Mesenteric fat pad (tissue), 1 donor: ENCODE measurements at places on chromosomes 6 and 20.

GRCh38 chr20:47736570-47737152 is 48.6 kb downstream of the SULF2 start:
- no peak for DNase-seq

DNA sequence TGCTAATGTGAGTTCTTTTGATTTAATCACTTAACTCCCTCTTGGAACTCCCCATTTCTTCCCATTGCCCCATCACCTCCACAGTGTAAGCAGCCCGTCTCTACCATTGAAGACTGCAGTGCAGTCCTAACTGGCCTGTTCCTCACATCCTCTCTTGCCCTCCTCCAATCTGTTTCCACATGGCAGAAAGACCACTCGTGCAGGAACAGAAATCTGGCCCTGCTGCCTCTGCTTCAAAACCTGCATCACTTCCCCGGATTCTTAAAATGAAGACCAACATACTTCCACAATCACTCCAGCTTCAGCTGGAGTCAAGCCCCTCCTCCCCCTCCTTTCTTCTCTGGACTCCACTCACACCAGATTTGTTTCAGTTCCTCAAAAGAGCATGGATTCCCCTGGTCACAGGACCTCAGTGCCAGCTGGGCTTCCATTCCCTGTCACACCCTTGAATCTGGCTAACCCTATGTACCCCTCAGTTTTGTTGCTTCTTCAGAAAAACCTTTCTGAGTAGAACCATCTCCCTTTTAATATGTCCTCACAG is 802.3 kb downstream of the MAFB start:
- no peak for DNase-seq

- DNase-seq, result peak; percentile 82
These were observed 106.1 kb downstream of the PSMB1 start for GRCh38 chr6:170446841-170447560.

GRCh38 chr6:34788111-34788510 is 3.8 kb upstream of the BLTP3A start:
- DNase-seq, result no peak

DNA sequence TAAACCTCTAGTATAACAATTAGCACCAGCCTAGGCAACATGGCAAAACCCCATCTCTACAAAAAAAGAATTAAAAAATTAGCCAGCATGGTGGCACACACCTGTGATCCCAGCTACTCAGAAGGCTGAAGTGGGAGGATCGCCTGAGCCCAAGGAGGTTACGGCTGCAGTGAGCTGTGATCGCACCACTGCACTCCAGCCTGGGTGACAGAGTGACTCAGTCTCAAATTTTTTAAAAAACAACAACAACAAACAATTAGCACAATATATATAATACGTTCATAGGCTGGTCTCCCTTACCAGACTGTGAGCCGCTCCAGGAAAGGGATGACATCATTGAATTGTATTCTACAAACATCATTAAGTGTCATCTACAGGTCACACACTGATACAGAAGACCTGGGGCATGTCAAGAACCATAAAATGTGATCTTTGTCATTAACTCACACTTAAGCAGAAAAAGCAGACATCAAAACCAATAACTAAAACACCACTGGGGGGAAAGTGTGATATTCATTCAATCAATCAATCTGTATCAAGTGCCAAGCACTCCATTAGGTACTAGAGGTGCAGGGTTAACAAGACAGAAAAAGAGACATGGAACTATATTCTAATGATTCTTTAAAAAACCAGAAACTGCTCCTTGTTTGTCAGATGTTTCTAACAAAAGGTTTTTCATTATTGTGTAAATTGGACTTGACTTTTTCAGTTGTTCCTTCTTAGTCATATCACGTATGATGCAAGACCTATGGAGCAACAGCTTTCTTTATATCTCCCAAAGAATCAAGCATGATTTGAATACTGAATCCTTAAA is 17.8 kb downstream of the MAP3K5 start:
- no peak for DNase-seq

- DNase-seq, result no peak
These were observed 79.5 kb downstream of the CDH4 start for GRCh38 chr20:61331543-61331942.

GRCh38 chr6:48611332-48611731 is 500.3 kb upstream of the PTCHD4 start:
- DNase-seq, result no peak

DNA sequence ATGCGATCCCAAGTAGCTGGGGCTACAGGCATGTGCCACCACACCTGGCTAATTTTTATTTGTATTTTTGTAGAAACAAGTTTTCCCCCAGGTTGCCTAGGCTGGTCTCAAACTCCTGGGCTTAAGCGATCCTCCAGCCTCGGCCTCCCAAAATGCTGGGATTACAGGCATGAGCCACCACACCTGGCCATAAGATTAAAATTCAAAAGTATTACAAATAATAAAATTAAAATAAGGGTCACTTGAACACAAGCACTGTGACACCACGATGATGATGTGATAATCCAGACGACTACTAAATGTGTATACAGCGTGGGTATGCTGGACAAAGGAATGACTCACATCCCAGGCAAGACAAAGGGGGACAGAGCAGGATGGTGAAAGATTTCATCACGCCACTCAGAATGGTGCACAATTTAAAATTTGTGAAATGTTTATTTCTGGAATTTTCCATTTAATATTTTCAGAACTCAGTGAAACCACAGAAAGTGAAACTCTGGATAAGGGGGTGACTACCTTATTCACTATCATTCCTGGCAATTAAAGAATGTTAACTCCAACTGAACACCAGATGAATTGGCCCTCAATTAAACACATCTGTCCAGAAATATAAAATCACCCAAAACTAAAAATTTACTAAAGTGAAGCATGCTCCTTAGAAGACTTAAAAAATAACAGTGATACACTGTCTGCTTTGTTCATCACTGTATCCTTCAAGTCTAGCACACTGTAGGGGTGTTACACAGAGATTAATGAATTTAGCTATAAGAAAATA is 13.1 kb downstream of the B4GALT5 start:
- no peak for DNase-seq

DNA sequence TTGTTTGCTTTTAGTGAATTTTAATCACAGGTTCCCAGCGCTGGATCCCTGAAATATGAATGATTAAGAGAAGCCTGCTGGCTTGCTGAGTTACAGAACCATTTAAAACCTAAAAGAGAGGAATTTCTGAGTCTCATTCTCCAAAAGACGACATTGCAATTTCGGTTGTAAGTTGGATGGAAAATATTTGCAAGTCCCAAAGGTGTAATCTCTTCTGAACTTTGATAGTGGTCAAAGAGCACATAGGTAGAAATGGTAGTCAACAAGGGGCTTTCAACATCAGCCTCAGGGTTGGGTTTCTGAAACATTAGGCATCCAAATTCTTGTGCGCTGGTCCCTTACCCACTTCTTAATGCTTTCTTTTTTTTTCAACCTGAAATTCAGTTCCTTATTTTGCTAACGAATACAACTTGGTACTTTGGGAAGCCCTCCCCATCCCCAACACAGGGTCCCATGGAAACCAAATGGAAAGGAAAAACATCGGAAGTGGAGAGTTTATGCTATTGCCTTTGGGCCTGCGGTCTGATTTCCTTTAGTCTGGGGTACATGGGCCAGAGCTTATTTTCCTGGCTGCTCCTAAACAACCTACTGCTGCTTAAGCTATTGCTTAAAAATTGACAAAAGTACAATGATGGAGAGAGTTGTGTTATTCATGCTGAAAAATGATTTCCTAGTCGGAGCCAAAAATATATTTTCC is 117.0 kb upstream of the KCNK16 start:
- no peak for DNase-seq

- DNase-seq, result no peak
These were observed 3.2 kb upstream of the APCDD1L start for GRCh38 chr20:58518387-58518786.

GRCh38 chr6:71468841-71469700 is 180.5 kb downstream of the OGFRL1 start:
- no peak for DNase-seq

DNA sequence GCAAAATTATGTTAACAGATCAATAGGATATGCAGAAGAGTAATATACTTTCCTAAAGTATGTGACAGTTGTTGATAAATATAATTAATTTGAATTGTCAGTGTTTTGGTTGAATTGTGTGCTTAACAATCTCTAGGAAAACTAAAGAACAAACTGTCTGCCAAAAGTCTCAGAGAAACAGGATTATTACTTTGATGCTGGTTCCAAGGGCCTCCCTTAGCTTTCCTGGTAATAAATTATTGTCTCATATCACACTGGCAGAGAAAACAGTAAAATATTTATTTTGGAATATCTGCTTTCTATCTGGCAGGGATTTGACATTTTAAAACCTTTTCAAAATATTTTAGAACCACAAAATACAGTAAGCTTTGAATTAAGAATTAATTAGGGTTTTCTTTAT is 40.1 kb upstream of the CARMIL1 start:
- no peak for DNase-seq

- DNase-seq, result no peak
These were observed 16.9 kb downstream of the SEC23B start for GRCh38 chr20:18524646-18525045.

DNA sequence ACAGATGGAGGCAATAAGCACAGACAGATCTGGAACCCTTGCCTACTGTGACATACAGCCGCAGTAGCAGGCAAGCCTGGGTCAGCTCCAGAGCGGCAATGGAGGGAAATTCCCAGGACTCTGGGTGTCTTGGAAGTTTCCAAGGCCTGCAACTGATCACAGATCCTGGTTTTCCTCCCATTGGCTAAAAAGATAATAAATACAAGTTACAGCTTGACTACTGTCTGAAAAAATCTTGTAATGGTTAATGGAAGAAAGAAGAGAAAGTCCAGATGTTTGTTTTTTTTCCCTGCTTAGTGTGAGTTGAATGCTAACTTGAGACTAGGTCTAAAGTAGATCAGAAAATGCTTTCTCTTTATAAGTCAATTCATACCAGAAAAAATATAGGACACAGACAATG is 307.6 kb downstream of the ALDH8A1 start:
- no peak for DNase-seq

DNA sequence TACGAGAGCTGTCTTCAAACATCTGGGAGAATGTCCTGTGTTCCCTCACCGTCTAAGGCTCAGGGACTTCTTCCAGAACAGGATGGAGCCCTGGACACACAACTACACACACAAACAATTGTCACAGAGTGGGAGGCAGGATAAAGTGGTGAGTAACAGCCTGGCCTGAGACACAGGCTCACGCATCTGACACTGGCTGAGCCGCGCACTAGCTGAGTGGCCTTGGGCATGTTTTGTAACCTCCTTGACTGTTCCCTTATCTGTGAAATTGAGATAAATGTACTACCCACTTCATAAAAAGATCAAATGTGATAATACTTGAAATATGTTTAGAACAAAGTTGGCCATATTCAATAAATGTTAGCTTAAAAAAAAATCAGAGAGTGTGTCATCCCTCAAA is 132.4 kb upstream of the ARMC2 start:
- no peak for DNase-seq

- DNase-seq, result no peak
These were observed 599.7 kb upstream of the MMS22L start for GRCh38 chr6:97882755-97883154.

DNA sequence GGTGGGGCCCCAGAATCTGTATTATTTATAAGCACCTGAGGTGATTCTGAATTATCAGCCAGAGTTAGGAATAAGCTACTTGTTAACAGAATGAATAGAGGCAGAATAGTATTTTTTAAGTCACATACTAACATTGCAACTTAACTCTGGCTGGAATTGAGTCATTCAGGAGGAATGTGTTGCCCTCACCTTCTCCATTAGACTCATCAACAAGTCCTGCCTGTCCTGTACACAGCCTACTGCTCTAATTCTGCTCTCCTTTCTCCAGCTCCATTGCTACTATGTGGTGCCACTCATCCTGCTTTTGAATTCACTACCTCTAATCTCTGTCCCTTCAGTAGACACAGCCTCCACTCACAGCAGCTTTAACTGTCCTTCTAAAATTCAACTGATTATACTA is 669.4 kb downstream of the DHX35 start:
- no peak for DNase-seq

GRCh38 chr20:35630636-35631035 is 15.0 kb downstream of the SPAG4 start:
- no peak for DNase-seq

- no peak for DNase-seq
These were observed 3.6 kb upstream of the KCNB1 start for GRCh38 chr20:49486064-49486463.

GRCh38 chr6:138440296-138440695 is 36.3 kb downstream of the HEBP2 start:
- no peak for DNase-seq

GRCh38 chr6:38837101-38837500 is 122.0 kb downstream of the DNAH8 start:
- DNase-seq, result no peak

DNA sequence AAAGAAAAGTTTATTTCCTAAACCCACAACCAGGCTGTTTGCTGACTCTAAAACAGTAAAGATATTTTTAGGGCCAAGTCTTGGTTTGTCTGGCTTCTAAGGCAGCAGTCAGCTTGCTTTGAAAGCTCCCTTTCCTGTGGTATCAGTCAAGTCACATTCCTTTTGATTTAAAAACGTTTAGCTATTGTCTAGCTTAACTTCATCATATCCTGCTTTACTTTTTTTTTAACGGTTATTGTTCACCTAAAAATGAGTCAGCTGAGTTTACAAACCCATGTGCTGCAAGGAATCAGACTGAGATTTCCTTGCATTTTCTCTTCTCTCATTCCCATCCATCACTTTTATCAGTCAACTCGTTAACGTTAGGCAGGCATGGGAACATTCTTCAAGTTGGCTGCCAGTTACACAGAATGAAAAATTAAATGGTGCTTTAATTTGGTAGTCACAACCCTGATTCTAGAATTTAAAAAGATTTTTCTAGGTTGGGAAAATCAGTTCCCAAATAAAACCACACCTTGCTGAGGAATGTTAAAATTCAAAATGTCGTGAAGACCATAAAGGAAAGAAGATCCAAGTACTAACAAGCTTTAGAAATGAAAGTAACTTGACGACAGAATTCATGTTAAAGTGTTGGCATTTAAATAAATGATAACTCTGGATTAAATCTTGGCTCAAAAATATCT is 45.9 kb downstream of the ELOVL5 start:
- DNase-seq, result no peak

DNA sequence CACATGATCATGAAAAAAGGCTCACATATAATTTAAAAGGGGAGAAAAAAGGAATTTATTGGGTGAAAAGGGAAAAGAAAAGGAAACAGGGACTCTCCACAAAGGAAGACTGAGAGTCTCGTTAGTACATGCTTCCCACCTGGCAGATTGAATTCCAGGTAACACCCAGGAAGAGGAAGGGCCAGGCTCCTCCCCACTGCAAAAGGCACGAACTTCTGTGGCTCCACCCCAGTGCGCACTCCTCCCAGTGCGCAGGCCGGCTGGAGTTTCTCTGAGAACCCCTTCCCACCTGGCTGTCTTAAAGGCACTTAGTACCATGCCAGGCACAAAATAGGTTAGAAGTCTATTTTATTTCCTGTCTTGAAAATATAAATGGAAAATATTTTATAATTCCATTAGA is 129.8 kb downstream of the COL12A1 start:
- no peak for DNase-seq
